Activated CD4-positive, CD25-positive, alpha-beta regulatory T cell (primary cell): ENCODE measurements at places on chromosomes 12 and 14.

GRCh38 chr14:99026471-99026870, 245.5 kb downstream of the BCL11B start:
- no peak for DNase-seq

- DNase-seq = no peak
Measured at GRCh38 chr12:132685400-132685799, 1.7 kb downstream of the POLE start.

DNA sequence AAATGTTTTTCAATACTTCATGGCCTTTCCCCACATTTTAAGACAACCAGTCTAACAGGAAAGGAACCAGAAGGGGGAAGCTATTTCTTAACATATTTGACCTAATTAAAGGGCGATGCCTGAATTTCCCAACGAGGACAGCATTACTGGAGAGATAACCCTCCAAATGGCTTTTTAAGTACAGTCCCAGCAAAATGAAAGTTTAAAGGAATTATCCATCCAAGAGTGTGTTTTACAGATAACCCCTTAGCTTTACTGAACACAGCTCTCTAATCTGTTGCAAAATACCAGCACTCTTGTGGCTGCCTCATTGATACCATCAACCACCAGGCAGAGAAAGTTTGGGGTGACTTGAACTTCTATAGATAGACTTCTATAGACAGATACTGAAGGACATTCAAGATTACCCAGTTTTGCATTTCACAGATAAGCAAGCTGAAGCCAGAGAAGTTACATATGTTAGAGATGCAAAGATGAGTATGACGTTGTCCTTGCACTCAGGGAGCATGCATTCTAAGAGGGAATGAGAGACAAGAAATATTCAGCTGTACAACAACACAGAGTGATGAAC, 41.3 kb upstream of the DUSP6 start:
- no peak for DNase-seq

GRCh38 chr14:77988096-77988870, 181.9 kb upstream of the NRXN3 start:
- no peak for DNase-seq

GRCh38 chr14:24988760-24989159, 61.2 kb downstream of the STXBP6 start:
- DNase-seq = no peak

GRCh38 chr14:76324133-76324532, 51.8 kb upstream of the ESRRB start:
- DNase-seq = no peak
